ENCODE measurements at places on chromosomes 7 and 10. TPM values are rescaled to one million over a fixed set of nuclear protein-coding genes. Genes with fewer than 3 reads are reported as not detected.

DNA sequence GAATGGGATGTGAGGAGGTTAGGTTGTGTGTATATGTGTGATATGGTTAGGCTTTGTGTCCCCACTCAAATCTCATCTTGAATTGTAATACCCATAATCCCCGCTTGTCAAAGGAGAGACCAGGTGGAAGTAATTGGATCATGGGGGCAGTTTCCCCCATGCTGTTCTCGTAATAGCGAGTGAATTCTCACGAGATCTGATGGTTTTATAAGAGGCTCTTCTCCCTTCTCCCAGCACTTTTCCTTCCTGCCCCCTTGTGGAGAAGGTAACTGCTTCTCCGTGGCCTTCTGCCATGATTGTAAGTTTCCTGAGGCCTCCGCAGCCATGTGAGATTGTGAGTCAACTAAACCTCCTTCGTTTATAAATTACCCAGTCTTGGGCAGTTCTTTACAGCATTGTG, 47.3 kb downstream of the NPVF start:
- no peak for DNase-seq
- H3K27ac ChIP-seq, result no peak overlapping the region
- peaks cover 9% of the 10 kb centered on the region for H3K4me1 ChIP-seq
- H3K27me3 ChIP-seq, result no peaks in the 10 kb centered on the region
- H3K4me3 ChIP-seq, result no peak overlapping the region
- H3K36me3 ChIP-seq, result no peaks in the 10 kb centered on the region

TMEM130 gene
- 0.23 TPM for polyA plus RNA-seq

- no peak for DNase-seq
- peaks cover 5% of the 10 kb centered on the region for H3K4me1 ChIP-seq
- no peak overlapping the region for H3K27ac ChIP-seq
- H3K4me3 ChIP-seq, result no peak overlapping the region
- H3K36me3 ChIP-seq, result no peaks in the 10 kb centered on the region
- no peaks in the 10 kb centered on the region for H3K27me3 ChIP-seq
These were observed 56.6 kb downstream of the INPP5A start for GRCh38 chr10:132593900-132594876.

DNA sequence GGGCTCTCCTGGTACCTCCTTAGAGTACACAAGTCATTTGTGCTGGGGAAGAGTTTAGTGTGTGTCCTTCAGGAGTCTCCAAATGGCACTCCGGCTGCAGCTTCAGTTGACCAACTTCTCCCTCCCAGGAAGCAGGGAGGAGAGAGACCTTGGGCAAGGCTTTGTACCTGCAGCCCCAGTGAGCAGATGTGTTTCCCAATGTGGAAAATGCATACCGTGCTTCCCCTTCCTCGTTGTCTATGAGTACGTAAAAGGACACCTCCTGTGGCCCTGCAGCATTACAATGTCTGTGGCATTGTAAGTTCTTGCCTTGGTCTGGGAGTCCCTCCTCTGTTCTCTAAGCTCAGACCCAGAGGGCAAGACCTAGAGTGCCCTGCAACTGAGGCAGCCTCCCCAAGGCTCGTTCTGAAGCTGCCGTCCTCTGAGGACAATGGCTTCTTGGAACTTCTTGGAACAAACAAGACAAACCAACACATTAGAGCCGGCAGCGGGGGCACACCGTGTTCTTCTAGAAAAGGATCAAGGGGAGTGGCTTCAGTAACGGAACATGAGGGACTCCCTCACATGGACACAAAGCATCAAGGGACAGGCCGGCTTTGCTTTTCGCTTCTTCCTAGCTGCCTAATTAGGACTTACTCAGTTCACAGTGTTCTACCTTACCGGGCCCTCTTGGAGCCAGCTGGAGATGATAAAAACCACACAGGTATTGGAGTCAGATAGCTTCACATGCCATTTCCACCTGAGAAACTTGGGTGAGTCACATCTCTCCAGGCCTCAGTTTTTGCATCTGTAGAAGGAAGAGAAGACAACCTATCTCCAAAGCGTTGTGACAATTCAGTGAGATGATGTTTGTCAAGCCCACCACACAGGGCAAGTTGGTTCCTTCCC, 20.9 kb upstream of the PPA1 start:
- no peak overlapping the region for H3K27ac ChIP-seq
- H3K27me3 ChIP-seq, result peaks cover 27% of the 10 kb centered on the region
- no peaks in the 10 kb centered on the region for H3K36me3 ChIP-seq
- H3K4me1 ChIP-seq, result peaks cover 10% of the 10 kb centered on the region

GIMAP4 gene
- polyA plus RNA-seq, result 40.9 TPM

LIPF gene
- 1.0 TPM for polyA plus RNA-seq

CLCN1 gene
- polyA plus RNA-seq, result 0.57 TPM

- DNase-seq, result no peak
- no peak overlapping the region for H3K4me3 ChIP-seq
- no peaks in the 10 kb centered on the region for H3K36me3 ChIP-seq
- no peaks in the 10 kb centered on the region for H3K4me1 ChIP-seq
These were observed 12.9 kb upstream of the VIM start for GRCh38 chr10:17214971-17215781.

- DNase-seq, result peak; percentile 64
- H3K4me3 ChIP-seq, result no peak overlapping the region
- H3K4me1 ChIP-seq, result peaks cover 8% of the 10 kb centered on the region
- H3K27ac ChIP-seq, result peak overlapping the region; percentile 22
- H3K27me3 ChIP-seq, result no peaks in the 10 kb centered on the region
- H3K36me3 ChIP-seq, result peaks cover 52% of the 10 kb centered on the region
These were observed 41.6 kb downstream of the CALML5 start for GRCh38 chr10:5457741-5458140.

FAM131B gene
- 0.68 TPM for polyA plus RNA-seq

MTPN gene
- 74.7 TPM for polyA plus RNA-seq

DNA sequence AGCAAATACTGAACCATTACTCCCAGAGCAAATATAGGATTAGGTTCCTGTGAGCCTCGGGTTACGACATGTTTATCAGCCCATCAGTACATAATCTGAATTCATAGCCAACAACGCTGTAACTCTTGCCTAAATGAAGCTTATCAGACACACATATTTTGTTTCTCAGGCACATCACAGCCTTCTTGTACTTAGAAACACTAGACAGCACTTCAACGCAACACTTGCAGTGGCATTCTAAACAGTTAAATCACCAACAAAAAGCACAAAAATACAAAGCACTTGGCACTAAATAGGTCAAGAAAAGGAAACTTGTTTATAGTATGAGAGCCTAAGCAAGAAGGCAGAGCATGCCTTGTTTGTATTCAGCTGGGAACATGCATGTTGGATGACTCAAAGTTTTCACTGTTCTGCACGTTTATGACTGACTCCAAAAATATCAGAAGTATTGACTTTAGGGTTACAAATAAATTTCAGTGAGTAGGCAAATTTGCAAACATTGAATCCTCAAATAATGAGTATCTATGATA, 75.0 kb downstream of the VPS50 start:
- no peak for DNase-seq
- no peak overlapping the region for H3K4me3 ChIP-seq
- H3K27me3 ChIP-seq, result no peaks in the 10 kb centered on the region

LAMB4 gene
- polyA plus RNA-seq, result 0.52 TPM

SAP25 gene
- 183 TPM for polyA plus RNA-seq

DNA sequence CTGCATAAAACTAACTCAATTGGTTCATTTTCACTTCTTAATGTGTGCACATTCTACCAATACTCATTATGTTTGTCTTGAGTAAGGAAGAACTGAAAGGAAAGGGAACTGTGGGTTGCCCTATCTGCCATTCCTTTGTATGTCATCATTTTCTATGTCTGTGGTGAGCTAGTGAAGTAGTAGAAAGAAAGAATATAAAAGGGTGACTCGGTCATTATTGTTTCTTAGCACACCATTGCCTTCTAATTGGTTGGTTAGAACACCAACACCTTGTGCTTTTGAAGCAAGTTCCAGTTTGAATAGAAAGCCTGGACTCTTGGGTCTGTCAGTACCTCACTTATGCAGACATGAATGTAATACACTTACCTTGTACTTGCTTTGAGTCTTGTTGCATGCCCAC, 64.3 kb upstream of the MDFIC start:
- DNase-seq, result no peak
- H3K4me3 ChIP-seq, result no peak overlapping the region
- H3K4me1 ChIP-seq, result no peaks in the 10 kb centered on the region
- no peaks in the 10 kb centered on the region for H3K27me3 ChIP-seq
- no peaks in the 10 kb centered on the region for H3K36me3 ChIP-seq

DNA sequence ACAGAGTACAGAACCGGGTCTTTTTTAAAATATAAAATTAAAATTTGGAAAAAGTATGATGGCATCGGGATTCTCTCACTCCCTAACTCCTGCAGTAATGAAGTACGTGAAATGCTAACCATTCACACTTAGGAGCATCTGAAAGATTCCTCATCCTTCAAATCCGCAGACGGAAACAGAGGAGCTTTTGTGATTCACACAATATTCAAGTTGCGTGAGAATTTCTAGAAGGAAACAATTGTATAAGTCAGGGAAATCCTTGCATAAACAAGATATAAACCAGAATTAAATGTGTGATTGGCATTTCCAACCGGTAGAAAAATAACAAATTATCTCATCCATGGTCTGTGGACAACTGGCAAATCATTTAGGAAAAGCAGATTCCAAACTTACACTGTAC, 103.2 kb upstream of the ADAM12 start:
- no peaks in the 10 kb centered on the region for H3K4me1 ChIP-seq
- H3K4me3 ChIP-seq, result no peak overlapping the region
- H3K27ac ChIP-seq, result no peak overlapping the region
- no peaks in the 10 kb centered on the region for H3K27me3 ChIP-seq

Measured in thymus (tissue), 14 donors.